H1 (cell line): ENCODE measurements at places on chromosomes 12 and 14. TPM values are rescaled to one million over a fixed set of nuclear protein-coding genes. Genes with fewer than 3 reads are reported as not detected.

Gene SPTB
- total RNA-seq: 2.4 and 2.7 TPM in 2 replicates

Gene HSP90B1
- total RNA-seq: 837 and 847 TPM in 2 replicates

DNA sequence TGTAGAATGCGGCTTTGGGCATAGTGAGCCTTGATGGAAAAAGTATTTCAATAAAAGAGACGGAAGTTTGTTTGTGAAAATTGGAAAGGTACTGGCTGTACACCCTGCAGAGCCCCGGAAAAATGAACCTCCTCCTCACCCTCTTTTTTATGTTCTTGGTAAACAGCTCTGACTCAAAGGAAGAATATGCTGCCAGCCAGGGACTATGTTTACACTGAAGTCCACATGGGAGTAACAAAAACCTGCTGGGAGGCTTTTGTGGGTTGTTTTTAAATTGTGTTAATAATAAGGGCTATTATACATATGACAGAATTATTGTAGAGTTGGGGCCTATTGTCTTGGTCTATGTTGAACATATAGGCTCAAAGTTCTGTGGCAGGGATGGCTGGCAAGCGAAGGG, 70.7 kb downstream of the TTC8 start:
- no peaks in the 10 kb centered on the region for H3K36me3 ChIP-seq
- H3K27ac ChIP-seq: no peak overlapping the region
- no peaks in the 10 kb centered on the region for H3K27me3 ChIP-seq
- no peaks in the 10 kb centered on the region for H3K4me1 ChIP-seq

GRCh38 chr14:93395231-93395630, 35.5 kb upstream of the UNC79 start:
- no peak overlapping the region for H3K27ac ChIP-seq
- no peaks in the 10 kb centered on the region for H3K4me1 ChIP-seq
- H3K36me3 ChIP-seq: no peaks in the 10 kb centered on the region

DNA sequence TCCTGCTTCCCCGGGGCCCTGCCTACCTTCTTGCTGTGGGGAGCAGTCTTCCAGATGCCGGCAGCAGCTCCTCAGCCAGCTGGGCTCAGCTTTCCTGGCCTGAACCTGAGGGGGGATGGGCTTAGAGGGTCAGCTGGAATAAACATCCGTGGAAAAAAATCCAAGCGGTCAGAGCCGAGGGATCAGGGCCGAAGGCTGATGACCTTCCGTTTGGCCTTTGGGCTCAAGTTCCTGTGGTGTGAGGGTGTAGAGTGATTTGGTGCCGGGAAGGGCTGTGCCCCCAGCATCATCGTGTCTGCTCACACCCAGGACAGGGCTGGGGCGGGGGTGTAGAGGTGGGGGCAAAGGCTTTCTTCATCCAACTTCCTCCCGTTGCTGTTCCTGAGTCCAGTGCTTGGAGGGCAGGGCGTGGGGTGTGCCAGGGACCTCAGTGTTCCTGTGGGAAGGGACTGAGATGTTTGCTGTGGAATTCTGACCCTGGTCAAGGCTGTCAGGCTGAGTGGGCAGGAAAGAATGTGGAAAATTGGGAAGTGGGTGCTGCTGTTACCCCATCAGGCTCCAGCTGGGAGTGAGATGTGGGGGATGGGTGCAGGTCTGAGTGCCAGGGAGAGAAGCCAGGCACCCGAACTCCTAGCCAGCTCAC, 2.6 kb downstream of the SMIM41 start:
- DNase-seq: no peak
- H3K4me3 ChIP-seq: no peak overlapping the region
- no peak overlapping the region for H3K27ac ChIP-seq
- peaks cover 5% of the 10 kb centered on the region for H3K4me1 ChIP-seq
- peaks cover under 1% of the 10 kb centered on the region for H3K36me3 ChIP-seq

GRCh38 chr14:77529213-77529612, 30.6 kb upstream of the ISM2 start:
- H3K4me3 ChIP-seq: no peak overlapping the region
- no peak overlapping the region for H3K27ac ChIP-seq
- H3K36me3 ChIP-seq: no peaks in the 10 kb centered on the region
- no peaks in the 10 kb centered on the region for H3K4me1 ChIP-seq
- H3K27me3 ChIP-seq: no peaks in the 10 kb centered on the region
- no peak for DNase-seq

- no peak overlapping the region for H3K4me3 ChIP-seq
- no peak for DNase-seq
- H3K4me1 ChIP-seq: peaks cover 18% of the 10 kb centered on the region
- H3K27me3 ChIP-seq: no peaks in the 10 kb centered on the region
Measured at GRCh38 chr14:73125169-73125588, 11.1 kb upstream of the PSEN1 start.

DNA sequence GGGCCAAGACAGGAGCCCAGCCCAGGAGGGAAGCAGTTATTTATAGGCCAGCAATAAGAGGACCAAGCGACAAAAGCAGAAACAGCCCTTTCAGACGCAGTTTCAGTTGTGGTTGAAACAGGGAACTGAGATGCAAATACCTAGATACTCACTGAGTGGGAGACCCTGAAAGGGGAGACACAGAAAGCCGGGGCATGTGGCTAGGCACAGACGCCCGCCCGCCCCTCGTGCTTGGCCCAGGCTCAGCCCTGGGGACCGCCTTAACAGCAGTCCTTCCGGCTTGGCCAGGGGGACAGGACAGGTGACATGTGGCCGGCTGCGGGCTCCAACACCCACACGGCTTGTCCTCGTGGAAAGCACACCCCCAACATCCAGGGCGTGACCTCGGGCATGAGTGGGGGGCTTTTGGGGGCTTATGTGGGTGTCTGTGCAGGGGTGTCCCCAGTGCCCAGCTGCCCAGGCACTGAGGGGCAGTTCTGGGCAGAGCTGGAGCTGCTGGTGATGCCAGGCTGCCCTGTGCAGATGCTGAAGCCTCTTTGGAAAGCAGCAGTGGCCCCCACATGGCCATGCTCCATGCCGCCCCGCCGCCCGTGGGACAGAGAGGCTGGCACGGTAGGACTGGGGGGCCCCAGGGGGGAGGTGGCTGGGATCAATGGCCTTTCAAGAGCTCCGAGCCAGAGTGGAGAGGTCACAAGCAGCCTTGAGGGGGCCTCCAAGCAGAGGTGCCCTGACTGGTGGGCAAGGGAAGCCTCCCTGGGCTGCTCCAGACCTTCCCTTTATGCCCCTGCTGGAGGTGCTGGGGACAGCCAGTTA, 2.1 kb downstream of the PLD4 start:
- H3K27ac ChIP-seq: no peak overlapping the region
- no peak overlapping the region for H3K4me3 ChIP-seq
- H3K4me1 ChIP-seq: peaks cover 6% of the 10 kb centered on the region
- DNase-seq: no peak
- no peaks in the 10 kb centered on the region for H3K36me3 ChIP-seq

DNA sequence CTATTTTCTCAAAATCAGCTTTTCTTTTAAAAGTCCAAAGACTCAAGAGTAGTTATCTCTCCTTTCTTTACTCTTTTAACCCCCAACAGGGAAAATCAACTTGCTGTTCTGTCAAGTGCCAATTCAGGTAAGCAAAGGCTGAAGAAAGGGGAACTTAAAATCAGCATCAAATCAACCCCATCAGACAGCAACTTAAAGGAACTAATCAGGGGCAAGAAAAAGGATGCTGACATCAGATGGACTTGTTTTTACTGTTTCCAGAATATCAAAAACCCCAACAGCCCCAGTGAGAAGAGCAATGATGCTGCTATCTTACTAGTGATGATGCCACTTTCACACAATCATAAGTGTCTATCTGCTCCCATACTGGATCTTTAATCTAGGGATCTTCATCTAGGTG, 3.4 kb downstream of the BAZ2A start:
- no peak overlapping the region for H3K27ac ChIP-seq
- H3K4me1 ChIP-seq: peaks cover 9% of the 10 kb centered on the region
- H3K36me3 ChIP-seq: no peaks in the 10 kb centered on the region
- DNase-seq: no peak
- no peak overlapping the region for H3K4me3 ChIP-seq

DNA sequence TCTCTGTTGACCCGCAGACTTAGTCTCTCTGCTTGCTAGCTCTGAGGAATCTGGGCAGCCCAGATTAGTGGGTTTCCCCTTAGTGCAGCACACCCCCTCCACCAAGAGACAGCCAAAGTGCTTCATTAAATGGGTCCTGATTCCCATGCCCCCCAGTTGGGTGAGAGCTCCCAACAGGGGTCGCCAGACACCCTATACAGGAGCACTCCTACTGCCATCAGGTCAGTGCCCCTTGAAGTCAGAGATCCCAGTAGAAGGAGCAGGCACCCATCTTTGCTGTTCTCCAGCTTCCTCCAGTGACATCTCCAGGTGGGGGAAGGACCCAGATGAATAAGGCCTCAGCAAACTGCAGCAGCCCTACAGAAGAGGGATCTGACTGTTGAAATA, 36.7 kb upstream of the C14orf132 start:
- H3K36me3 ChIP-seq: no peaks in the 10 kb centered on the region
- H3K27ac ChIP-seq: no peak overlapping the region
- no peak for DNase-seq
- no peak overlapping the region for H3K4me3 ChIP-seq

DNA sequence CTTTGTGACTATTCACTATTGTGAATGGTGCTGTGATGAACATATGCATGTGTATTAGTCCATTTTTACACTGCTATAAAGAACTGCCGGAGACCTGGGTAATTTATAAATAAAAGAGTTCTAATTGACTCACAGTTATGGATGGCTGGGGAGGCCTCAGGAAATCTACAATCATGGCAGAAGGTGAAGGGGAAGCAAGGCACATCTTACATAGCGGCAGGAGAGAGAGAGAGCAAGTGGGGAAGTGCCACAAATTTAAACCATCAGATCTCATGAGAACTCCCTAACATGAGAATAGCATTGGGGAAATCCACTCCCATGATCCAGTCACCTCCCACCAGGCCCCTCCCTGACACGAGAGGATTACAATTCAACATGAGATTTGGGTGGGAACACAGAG, 90.8 kb downstream of the ATP23 start:
- DNase-seq: no peak
- H3K4me1 ChIP-seq: no peaks in the 10 kb centered on the region
- no peak overlapping the region for H3K27ac ChIP-seq
- H3K36me3 ChIP-seq: no peaks in the 10 kb centered on the region

DNA sequence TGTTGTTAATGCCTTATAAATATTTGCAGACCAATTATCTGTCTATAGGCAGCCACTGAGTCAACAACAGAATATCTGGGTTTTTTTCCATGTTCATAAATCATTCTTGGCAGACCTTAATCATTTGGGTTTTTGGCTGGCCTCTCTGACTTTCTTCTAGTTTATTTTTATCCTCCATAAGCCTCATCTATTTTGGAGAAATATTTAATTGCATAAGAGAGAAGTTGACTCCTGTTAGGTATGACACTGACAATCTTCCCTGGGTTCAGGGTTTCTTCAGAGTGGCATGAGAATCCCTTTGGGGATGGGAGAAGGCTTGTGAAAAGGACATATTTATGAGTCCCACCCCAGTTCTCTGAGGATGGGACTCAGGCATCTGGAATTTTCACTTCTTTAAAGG, 299.8 kb downstream of the NRXN3 start:
- no peak overlapping the region for H3K27ac ChIP-seq
- H3K36me3 ChIP-seq: no peaks in the 10 kb centered on the region
- no peak for DNase-seq
- H3K4me1 ChIP-seq: no peaks in the 10 kb centered on the region
- no peaks in the 10 kb centered on the region for H3K27me3 ChIP-seq

- H3K27me3 ChIP-seq: no peaks in the 10 kb centered on the region; the same call in 1 of the 2 replicates
- no peak for DNase-seq
- H3K36me3 ChIP-seq: no peaks in the 10 kb centered on the region
- H3K4me1 ChIP-seq: no peaks in the 10 kb centered on the region
- H3K27ac ChIP-seq: no peak overlapping the region
Measured at GRCh38 chr14:72753044-72753710, 140.7 kb downstream of the DPF3 start.

- H3K27me3 ChIP-seq: no peaks in the 10 kb centered on the region
- no peak for DNase-seq
- peaks cover 32% of the 10 kb centered on the region; the same call in 1 of the 2 replicates for H3K36me3 ChIP-seq
- no peak overlapping the region for H3K27ac ChIP-seq
Measured at GRCh38 chr14:91996948-91997371, 42.9 kb downstream of the TRIP11 start.

GRCh38 chr14:64464651-64465050, 648 bp upstream of the AKAP5 start:
- H3K27me3 ChIP-seq: no peaks in the 10 kb centered on the region
- peak overlapping the region; percentile 51 for H3K4me3 ChIP-seq
- peak; percentile 57 for DNase-seq
- H3K4me1 ChIP-seq: peaks cover 3% of the 10 kb centered on the region; the same call in 1 of the 2 replicates

DNA sequence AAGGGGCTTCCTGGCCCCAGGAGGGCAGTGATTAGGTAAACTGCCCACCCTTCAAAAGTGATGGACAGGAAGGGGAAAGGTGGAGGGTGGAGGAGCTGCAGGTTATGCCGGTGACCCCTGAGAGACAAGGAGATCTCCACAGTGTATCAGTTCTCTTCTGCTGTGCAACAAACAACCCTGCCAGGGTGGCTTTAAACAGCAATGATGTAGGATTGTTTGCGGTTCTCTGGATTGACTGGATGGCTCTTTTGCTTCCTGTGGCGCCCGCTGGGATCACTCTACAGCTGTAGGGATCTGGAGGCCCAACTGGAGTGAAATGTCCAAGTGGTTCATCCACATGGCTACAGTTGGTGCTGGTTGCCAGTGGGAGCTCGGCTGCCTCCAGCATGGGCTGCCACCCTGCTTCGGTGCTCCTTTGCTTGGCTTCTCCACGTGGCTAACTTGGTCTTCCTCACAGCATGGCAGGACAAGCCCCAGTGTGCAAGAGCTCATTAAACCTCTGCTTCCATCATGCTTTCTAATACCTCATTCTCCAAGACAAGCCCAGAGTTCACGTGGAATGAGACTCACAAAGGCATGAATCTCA, 8.6 kb upstream of the ANKRD9 start:
- H3K27me3 ChIP-seq: peaks cover 4% of the 10 kb centered on the region; the same call in 1 of the 2 replicates
- H3K36me3 ChIP-seq: no peaks in the 10 kb centered on the region
- no peak overlapping the region for H3K4me3 ChIP-seq
- no peak for DNase-seq

- H3K4me3 ChIP-seq: no peak overlapping the region
- H3K27me3 ChIP-seq: no peaks in the 10 kb centered on the region
- H3K27ac ChIP-seq: no peak overlapping the region
- H3K36me3 ChIP-seq: no peaks in the 10 kb centered on the region
- no peak for DNase-seq
Measured at GRCh38 chr12:39095636-39096330, 190.4 kb upstream of the CPNE8 start.

- H3K4me1 ChIP-seq: no peaks in the 10 kb centered on the region
- H3K36me3 ChIP-seq: no peaks in the 10 kb centered on the region
- no peak overlapping the region for H3K27ac ChIP-seq
- H3K4me3 ChIP-seq: no peak overlapping the region
Measured at GRCh38 chr14:64516969-64517368, 12.4 kb downstream of the ZBTB1 start.

DNA sequence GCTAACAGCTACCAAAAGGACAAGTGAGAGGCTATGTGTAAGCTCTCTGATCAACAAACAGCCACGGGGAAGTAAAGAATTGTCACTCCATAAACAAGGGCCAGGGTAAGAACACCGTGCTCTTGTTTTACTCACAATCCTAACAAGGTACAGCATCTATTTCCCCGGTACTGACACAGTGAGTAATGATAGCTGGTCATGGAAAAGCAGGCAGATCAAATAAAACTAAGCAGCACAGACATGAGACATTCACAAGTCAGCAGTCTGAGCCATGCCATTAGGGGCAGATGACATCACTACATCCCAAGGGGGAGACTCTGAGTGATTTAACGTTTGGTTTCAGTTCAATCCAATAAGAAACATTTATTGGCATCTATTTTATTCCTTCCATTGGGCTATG, 54.4 kb downstream of the ARL6IP4 start:
- no peak overlapping the region for H3K27ac ChIP-seq
- no peaks in the 10 kb centered on the region for H3K4me1 ChIP-seq
- no peak for DNase-seq
- no peaks in the 10 kb centered on the region for H3K27me3 ChIP-seq
